ENCODE measurements at places on chromosomes 12 and 14.

- H3K27ac ChIP-seq = no peak overlapping the region
- peaks cover 9% of the 10 kb centered on the region for H3K36me3 ChIP-seq
- H3K4me1 ChIP-seq = peaks cover 72% of the 10 kb centered on the region
Measured at GRCh38 chr14:69055125-69055524, 76.0 kb upstream of the ACTN1 start.

DNA sequence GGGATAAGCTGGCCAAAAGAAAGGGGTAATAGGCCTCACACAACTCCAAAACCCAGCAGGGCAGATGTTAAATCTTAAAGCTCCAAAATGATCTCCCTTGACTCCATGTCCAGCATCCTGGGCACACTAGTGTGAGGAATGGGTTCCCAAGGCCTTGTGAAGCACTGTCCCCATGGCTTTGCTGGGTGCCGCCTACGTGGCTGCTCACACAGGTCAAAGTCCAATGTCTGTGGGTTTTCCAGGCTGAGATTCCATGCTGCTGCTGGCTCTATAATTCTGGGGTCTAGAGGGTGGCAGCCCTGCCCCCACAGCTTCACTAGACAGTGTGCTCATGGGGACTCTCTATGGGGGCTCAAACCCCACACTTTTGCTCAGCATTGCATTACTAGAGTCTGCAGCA, 145.3 kb upstream of the GRIN2B start:
- no peaks in the 10 kb centered on the region for H3K36me3 ChIP-seq
- DNase-seq = no peak
- H3K4me3 ChIP-seq = no peak overlapping the region
- H3K27me3 ChIP-seq = no peaks in the 10 kb centered on the region
- no peak overlapping the region for H3K27ac ChIP-seq

- peaks cover 12% of the 10 kb centered on the region for H3K27me3 ChIP-seq
- no peaks in the 10 kb centered on the region for H3K4me1 ChIP-seq
- H3K27ac ChIP-seq = no peak overlapping the region
- no peak overlapping the region for H3K4me3 ChIP-seq
- no peak for DNase-seq
- H3K36me3 ChIP-seq = no peaks in the 10 kb centered on the region
Measured at GRCh38 chr14:101499080-101499479, 62.2 kb upstream of the DIO3 start.

DNA sequence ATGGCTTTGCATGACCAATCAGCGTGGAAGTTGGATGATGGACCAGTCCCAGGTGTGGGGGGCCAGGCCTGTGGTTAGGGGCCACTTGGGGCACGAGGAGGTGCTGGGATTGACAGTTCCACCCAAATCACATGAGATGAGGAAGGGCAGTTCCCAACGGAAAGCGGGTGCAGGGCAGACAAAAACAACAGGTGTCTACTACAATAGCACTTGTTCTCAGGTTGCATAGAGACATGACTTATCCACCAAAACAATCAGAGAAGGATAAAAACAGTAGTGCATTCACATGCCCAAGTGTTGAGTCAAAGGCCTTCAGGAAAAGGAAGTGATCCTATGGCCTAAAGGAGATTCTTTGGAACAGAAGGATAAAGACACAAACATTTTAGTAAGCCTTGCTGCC, 14.6 kb upstream of the EIF2B2 start:
- no peaks in the 10 kb centered on the region for H3K27me3 ChIP-seq
- H3K4me3 ChIP-seq = no peak overlapping the region
- no peaks in the 10 kb centered on the region for H3K36me3 ChIP-seq
- H3K27ac ChIP-seq = no peak overlapping the region

Data from immature natural killer cell (primary cell).